ENCODE measurements at places on chromosomes 11 and 22.

DNA sequence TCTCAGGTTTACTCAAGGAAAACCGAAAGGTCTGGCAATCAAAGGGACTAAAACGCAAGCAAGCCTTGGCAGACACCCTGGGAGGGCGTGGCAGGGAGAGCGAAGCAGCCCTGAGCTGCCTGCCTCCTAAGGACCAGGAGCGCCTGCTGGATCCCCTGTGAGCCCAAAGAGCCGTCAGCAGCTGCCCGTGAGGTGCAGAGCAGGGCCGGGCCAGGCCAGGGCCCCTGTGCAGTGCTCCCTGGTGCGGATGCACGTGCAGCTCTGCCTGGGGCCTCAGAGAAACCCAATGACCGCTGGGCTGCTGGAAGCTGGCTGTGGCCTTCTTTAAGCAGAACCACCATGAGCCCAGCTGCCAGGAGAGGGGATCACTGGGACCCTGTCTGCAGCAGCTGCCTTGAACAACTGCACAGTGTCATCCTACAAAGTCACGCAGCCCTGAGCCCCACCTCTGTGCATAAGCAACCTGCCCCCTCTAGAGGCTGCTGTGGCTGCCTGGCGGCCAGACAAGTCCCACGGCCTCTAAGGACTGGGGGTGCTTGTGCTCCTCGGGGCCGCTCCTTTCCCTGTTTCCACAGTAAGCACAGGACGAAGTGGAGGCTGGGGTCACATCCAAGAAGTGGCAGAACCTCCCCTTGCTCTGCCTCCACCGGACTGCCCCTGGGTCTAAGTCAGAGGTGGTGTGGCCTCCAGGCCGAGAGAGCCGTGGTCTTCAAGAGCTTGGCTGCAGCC lies 29.1 kb upstream of the COMT start:
- DNase-seq: no peak

GRCh38 chr11:69524291-69524882 lies 42.9 kb downstream of the LINC01488 start:
- DNase-seq: peak; percentile 75

DNA sequence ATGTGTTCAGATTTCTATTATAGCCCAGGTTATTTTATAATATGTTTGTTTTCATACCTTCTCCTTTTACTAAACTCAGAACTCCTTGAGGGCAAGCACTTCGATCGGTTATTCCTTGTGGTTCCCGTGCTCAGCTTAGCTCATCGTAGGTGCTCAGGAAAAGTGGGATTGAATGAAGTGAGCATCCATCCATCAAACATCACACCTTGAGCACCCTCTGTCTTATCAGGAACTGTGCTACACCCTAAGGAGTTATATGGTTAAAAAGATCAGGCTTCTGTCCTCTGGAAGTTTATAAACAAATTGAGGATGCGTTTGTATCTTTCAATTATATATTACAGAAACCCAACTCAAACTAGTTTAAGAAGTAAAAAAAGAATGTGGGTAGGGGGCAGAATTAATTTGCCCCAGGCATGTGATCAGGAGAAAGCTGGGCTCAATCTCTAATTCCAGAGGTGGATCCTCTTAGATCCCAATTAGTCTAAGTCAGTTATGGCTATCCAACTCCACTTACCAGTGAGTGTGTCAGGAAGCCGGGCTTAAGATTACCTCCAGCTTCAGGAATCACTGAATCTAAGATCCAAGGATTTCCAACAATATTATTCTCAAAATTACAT lies 59.9 kb upstream of the RRAS2 start:
- DNase-seq: peak; percentile 41

GRCh38 chr11:131370090-131370751 lies at the start of gene NTM:
NTM (plus strand) TSS chr11:131370615.
- DNase-seq: peak; percentile 32

DNA sequence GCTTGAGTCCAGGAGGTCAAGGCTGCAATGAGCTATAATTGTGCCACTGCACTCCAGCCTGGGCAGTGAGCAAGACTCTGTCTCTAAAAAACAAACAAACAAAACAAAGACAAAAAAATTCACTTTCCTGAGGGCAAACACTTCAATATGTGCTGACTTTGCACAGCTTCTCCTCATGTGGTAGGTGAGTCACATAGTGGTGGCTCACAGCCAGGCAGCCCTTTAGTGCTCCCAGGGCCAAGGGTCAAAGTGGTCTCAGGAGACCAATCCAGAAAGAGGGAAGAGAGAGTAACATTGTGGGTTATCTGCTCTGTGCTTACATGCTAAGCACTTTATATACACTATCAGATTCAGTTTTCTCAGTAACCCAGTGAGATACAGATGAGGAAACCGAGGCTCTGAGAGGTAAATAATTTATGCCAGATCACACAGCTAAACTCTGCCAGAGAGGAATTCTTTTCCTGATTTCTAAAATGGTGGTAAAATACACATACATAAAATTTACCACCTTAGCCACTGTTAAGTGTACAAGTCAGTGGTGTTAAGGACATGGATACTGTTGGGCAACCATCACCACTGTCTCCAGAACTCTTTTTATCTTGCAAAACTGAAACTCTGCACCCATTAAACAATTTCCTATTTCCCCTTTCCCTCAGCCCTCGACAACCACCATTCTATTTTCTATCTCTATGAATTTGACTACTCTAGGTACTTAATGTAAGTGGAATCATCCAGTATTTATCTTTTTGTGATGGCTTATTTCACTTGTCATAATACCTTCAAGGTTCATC lies 231.7 kb upstream of the NARS2 start:
- peak; percentile 38 for DNase-seq

DNA sequence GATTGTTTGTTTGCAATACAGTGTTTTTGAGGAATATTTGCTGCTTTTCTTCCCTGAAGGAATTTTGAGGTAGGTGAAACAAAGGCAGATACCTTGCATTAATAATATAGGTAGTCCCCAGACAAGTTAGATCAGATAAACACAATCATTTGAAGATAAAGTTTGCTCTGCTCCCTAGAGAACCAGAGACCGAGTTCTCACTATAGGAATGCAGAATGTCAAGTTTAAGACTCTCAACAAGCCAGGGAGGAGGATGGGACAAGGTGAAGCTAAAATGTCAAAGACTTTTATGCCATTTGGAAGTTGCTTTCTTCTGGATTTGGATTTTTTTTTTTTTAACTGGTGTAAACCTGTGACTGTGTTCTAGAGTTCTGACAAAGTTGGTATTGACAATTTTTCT lies 364.7 kb downstream of the TTC28 start:
- no peak for DNase-seq

GRCh38 chr11:10398525-10398924 lies 56.5 kb upstream of the AMPD3 start:
- DNase-seq: peak; percentile 83

- no peak for DNase-seq
These were observed 3.2 kb upstream of the GNAZ start for GRCh38 chr22:23067023-23067650.

DNA sequence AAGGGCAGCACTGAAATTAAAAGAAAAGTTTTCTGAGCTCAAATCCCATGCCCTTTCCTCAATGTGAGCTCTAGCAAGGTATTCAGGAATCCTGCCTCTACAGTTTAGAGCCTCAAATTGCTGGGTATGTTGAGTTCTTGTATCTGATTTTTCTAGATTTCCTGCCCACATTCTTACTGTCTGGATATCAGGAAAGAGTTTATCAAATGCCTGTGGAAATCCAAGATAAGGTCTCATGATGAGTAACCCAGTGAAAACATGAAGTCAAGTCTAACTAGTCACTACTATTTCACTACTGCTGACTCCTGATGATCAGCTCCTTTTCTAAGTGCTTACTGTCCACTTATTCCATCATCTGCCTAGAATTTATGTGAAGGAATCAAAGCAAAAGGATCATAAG lies 29.8 kb downstream of the LIMK2 start:
- peak; percentile 83 for DNase-seq

- DNase-seq: no peak
These were observed 766.3 kb upstream of the RAG2 start for GRCh38 chr11:37364246-37364839.

Data from EH (cell line).